ENCODE measurements at places on chromosomes 2 and 18. TPM values are rescaled to one million over a fixed set of nuclear protein-coding genes. Genes with fewer than 3 reads are reported as not detected.

The SCYGR4 gene
- not detected for total RNA-seq

The FZD7 gene
- 11.3 TPM for total RNA-seq

DNA sequence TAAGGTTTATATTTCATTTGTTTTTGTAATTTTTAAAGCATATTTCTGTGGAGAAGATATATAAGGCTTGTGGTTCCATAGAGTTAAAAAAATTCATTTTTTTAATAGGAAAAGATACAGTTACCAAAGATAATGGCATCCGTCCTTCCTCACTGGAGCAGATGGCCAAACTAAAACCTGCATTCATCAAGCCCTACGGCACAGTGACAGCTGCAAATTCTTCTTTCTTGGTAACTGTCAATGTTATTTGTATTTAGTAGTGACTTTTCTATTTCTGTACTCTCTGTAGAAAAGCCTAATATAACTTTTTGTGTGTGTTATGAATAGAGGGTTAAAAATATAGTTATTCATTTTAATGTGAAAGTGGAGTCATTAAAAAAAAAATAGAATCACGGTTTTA lies 35.1 kb downstream of the HADHB start:
- DNase-seq, result no peak

DNA sequence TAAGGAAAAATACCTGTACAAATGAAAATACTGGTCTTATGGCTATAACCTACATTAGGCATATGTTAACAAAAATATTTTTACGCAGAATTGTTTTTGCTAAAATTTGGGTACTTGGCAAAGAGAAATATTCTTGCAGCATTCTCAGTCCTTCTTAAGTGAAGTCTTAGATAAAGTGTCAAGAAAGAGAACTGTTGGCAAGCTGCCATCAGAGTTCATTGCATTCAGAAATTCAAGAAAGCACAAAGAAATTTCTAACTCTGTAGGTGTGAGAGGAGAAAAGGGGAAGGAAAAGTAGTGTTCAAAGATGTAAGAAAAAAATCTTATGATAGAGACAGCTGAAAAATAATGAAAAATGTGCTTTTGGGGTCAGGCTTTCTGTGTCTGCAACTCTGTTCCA lies 86.7 kb downstream of the IRS1 start:
- no peak for DNase-seq

GRCh38 chr2:30266051-30266621 lies 34.8 kb downstream of the LBH start:
- no peak for DNase-seq

DNA sequence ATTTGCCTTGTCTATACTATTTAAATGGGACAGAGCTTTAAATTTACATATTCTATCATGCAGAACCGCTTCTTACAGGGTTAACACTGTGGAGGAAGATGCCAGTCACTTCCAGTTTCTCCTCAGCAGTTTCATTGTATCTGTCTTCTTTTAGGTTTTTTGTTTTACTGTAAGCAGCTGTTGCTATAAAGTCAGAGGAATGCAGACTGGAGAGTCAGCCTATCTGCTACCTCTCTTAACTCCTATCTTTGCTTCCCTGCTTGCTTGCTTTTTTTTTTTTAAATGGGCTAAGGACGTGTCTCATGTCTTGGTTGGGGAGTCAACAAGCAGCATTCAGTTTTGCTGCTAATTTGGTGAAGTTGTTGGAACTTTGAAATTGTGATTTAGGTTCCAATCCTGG lies 8.9 kb downstream of the EPC2 start:
- DNase-seq, result no peak

- DNase-seq, result no peak
Observed at GRCh38 chr2:184203661-184204060, 394.7 kb upstream of the ZNF804A start.

- DNase-seq, result no peak
Observed at GRCh38 chr18:1708006-1708405, 803.3 kb downstream of the ADCYAP1 start.

- DNase-seq, result no peak
Observed at GRCh38 chr18:6004683-6005082, 109.4 kb upstream of the TMEM200C start.

GRCh38 chr2:28292491-28292890 lies 100.2 kb upstream of the FOSL2 start:
- no peak for DNase-seq

All from Calu3 (cell line).